ENCODE measurements at places on chromosomes 1 and 21.

- no peak for DNase-seq
Observed at GRCh38 chr1:207418351-207418750, 35.8 kb upstream of the CR2 start.

DNA sequence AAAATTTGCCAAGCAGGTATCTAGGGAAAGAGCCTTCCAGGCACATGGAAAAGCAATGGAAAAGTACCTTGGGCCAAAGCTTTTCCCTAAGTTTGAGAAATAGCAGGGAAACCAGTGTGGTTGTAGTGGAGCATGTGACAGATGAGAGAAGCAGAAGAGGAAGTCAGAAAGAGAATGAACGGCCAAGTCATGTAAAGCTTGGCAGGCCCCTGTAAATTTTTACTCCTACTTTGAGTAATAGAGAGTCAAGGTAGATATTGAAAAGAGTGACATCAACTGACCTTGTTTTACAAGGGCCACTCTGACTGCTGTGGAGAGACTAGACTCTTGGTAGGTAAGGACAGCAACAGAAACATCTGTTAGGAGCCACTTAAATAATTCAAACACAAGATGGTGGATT, 180.9 kb upstream of the PRMT6 start:
- DNase-seq: no peak

GRCh38 chr1:36170643-36171412, 14.9 kb downstream of the MAP7D1 start:
- no peak for DNase-seq

GRCh38 chr1:145901312-145902021, 8.4 kb downstream of the ITGA10 start:
- DNase-seq: no peak

DNA sequence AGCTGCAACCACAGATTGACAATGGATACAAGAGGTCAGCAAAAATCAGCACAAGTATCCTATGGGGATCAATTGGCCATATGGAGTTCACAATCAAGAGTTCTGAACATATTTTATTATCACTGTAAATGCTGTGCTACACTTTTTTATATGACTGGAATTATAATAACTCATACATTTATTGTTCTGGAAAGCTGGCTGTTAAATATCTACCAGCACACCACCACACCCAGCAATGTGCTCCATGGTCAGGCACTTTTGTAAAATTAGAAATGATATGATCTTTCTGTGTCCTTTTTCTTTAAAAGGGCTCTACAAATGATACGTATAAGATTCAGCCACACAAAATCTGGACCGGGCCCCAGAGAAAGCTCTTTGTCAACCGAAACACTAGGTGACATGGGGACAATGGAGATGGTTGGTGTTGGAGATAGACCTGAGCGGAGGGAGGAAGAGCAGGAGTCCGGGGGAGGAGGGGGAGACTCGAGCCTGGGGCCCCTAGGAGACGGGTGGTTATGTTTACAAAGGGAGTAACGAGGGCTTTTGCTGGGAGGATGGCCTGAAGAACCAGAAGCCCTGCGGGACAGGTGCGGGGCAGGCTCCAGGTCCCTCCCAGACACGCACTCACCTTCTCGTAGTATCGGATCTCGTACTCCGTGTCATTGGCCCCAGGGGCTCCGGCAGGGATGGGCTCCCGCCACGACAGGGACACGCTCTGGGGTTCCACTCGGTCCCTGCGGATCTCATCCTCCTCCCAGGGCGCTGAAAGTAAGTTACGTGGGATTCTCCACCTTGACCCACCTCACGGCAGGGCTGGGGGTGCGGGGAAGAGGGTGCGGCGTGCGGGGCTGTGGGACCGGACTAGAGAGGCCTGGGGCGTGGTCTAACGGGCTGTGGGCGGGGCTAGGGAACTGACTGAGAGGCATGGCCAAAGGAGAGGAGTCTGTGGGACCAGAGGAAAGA, 30.0 kb downstream of the EPHA10 start:
- DNase-seq: no peak
